ENCODE measurements at places on chromosomes 4 and X.

DNA sequence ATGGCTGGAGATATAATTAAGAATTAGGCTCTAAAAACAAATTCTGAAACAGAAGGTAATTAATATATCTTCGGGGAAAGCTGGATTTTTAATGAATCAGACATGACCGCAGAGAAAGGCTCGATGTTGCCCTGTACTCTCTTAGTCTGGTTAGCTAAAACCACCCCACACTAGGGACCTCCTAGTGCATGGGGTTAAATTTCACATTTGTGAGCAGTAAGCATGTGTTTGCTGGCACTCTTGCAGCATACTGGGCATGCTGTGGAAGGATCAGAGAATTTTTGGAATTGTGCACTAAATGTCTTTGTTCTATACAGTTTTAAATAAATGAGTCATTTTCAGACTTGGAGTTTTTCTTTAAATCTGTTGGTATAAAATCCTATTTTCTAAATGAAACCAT, 475.6 kb upstream of the FTHL17 start:
- DNase-seq: no peak

- DNase-seq: no peak
Observed at GRCh38 chr4:35556387-35556786, 687.9 kb downstream of the ARAP2 start.

DNA sequence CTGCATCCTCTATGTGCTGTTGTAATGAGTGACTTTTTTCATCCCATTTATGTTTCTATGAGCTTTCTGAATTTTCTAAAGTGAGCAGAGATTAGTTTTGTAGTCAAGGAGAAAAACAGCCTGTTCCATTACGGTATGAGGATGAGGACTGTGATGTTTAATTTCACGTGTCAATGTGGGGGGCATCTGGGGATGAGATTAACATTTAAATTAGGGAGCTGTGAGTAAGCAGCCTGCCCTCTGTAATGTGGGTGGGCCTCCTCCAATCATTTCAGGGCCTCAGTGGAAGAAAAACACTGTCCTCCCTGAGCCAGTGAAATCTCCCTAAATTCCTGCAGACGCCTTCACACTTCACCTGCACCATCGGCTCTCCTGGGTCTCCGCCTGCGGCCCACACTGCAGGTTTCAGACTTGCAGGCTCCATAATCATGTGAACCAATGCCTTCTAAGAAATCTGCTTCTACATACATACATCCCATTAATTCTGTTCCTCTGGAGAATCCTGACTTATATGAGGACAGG, 121.7 kb downstream of the AFAP1 start:
- no peak for DNase-seq

DNA sequence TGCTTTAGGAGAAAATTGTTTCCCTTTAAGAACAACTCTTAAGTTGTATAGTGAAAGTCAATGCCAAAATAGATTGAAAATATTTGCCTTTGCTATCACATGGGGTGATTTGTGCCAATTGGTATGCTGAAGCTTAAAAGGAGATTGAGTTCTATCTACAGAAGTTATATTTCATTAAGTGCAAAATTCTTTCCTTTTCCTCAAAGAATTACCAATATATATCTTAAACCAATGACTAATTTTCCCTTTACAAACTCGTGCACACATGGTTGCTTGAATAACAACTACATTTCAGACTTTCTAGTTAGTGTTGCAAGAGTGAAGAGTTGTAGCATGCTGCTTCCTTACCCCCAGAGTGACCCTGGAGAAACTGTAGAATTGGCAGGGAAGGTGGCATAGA, 990.0 kb upstream of the PABPC4L start:
- no peak for DNase-seq

DNA sequence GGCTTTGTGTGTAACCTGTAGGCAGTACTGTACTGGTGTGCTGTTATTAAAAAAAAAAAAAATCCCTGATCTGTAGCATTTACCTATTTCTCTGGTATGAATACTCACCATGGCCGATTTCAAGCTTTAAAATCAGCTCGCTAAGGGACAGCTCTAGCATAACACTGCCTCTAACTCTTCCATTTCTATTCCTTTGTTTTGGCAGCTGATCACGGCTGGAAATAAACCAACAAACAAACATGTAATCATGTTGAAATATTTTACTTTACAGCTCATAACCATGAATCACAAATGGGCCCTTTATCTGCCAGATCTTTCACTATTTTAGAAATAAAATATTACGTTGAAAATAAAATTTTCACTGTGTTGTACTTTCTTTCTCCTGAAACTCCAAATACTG, 60.5 kb upstream of the IL15 start:
- DNase-seq: no peak

GRCh38 chrX:155086961-155087735, 15.8 kb downstream of the BRCC3 start:
- DNase-seq: no peak

DNA sequence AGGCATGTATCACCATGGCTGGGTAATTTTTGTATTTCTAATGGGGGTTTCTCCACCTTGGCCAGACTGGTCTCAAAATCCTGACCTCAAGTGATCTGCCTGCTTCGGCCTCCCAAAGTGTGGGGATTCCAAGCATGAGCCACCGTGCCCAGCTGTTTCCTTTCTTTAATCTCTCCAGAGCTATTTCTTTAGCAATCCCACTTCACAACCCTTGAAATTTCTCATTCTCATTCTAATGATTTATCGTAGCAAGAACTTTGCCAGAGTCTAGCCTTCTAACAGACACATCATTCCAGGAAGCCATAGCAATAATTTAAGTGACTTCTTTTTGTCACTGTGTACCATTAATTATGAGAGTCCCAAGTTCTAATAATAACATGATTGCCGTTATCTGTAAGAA, 68.6 kb downstream of the RXFP1 start:
- DNase-seq: no peak

GRCh38 chrX:17032351-17032750, 85.9 kb downstream of the REPS2 start:
- DNase-seq: no peak

DNA sequence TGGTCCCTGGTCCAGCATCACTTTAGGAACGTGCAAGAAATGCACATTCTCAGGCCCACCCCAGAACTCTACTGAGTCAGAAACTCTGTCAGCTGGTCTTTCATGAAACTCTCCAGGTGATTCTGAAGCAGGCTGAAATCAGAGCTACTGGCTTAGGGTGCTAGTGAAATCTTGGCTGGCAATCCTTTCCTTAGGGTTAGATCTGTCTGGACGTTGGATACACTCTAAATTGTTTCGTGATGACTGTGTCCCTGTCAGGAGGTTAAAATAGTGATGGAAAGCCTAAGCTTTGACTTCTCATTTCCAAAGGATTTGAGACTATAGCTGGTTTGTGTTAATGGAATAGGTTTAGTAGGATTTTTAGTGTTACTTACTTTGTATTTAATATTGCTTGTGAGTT, 99.1 kb downstream of the ARHGAP10 start:
- DNase-seq: no peak

DNA sequence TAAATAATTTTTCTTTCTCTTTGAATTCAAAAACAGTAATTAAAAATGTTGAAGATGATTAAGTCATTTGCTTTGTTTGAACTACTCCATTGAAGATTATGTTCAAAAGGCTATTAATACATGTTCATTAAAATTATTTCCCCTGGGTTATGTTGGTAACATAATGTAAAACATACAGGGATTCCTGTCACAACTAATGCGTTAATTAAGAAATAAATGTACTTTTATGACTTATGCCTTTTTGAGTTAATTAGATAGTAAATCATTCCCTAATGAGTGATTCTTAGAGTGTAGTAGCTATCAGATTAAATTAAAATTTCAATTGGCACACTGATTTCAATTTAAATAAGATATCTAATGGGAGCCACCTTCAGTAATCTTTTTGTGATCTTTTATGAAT, 549.1 kb downstream of the ANKRD50 start:
- DNase-seq: no peak

DNA sequence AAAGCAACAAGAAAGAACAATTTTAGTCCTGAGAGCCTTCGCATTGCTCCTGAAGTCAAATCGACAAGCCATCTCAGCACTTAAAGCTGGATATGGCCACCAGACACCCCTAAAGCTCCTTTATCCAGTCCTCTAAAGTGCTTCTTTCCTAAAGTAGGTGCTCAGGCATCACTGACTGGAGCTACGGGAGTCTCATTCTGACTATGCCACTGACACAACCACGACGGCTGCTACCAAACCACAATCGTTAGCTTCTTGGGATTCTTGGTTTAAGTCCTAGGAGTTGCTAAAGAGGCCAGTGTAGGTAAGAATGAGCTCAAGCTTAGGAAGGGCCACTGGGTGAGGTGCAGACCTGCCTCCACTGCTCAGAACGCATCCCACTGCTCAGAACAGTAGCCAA, 1.0 kb downstream of the SLC10A6 start:
- no peak for DNase-seq

DNA sequence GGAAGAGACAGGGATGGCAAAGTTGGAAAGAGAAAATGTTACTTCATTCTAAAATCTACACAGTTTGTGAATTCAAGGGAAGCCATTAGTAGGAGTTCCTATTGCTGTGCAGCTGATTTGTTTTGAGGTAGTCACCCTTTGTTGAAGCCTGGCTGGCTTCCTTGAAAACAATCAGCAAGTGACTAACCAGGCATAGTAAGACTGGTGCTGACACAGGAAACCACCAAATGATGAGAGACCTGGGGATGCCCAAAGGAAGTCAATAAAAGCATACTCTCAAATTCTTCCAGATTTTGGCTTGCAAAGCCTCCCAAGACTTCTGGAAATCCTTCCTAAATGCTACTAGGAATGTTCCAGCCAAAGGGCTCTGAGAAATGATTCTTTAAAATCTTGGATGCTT, 23.9 kb upstream of the PRDM8 start:
- DNase-seq: no peak

- DNase-seq: no peak
Observed at GRCh38 chrX:16855363-16856075, 14.6 kb downstream of the RBBP7 start.
